ENCODE measurements at places on chromosomes 5 and 9.
A peak's percentile ranks its signal among the peaks of the same experiment; 100 is the strongest.

GRCh38 chr5:39755452-39755851 is 330.7 kb upstream of the DAB2 start:
- DNase-seq, result no peak

DNA sequence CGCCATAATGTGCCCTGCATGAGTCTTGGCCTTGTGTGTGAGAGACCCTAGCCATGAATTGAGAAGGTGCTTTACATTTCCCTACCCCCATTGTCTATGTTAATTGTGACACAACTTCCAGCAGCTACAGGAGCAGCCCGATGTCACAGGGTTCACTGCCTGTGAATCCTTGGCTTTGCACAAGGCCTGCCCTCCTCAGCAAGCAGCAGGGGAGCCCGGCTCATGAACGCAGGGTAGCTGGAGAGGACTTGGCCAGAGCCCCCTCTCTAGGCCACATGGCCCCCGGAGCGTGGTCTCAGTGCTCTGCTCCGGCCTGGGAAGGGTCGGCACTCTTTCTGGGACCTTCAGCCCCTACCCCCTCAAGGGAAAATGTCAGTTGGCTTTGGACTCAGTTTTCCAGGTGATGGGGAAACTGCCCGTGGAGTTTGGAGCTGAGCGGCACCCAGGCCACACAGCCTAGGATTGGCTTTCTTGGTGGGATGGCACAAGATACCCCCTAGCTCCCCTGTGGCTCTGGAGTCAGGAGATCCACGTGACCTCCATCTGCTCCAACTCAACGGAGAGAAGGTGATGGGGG is 160.8 kb downstream of the DAB2IP start:
- DNase-seq, result no peak

- DNase-seq, result no peak
Measured at GRCh38 chr9:93860694-93861658, 94.2 kb downstream of the BARX1 start.

GRCh38 chr5:169494941-169495548 is 88.5 kb upstream of the SPDL1 start:
- no peak for DNase-seq

DNA sequence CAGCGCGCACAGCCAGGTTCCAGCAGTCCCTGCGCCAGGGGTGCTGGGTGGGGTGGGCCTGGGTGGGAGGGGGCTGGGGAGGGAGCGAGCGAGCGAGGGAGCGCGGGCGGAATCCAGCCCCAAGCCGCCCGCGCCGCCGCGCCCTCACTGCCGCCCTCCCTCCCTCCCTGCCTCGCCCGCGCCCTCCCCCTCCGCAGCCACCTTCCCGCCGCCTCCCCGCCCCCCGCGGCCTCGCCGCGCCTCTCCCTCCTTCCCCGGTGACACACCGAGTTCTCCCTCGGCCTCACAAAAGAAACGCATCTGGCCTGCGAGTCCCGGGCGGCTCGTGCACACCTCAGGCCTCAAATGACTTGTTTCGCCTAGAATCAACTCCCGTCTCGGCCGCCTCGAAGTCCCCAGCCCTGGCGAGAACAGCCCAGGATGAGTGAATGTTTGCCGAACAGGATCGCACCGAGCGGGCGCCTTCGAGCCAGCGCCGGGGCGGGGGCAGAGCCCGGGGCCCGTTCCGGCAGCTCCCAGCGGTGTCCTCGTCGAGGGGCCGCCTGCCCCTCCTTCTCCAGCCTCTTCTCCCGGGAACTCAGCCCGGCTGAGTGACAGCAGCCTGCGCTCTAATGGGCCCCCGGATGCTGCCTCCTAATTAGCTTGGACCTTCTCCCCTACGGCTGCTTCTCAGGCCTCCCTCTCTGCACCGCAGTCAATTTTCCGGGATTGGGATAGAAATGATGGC is 371 bp upstream of the PITX1 start:
- DNase-seq, result peak; percentile 63

- no peak for DNase-seq
Measured at GRCh38 chr5:90747693-90748092, 189.1 kb downstream of the ADGRV1 start.

- no peak for DNase-seq
Measured at GRCh38 chr5:14428302-14429081, 153.1 kb upstream of the OTULINL start.

DNA sequence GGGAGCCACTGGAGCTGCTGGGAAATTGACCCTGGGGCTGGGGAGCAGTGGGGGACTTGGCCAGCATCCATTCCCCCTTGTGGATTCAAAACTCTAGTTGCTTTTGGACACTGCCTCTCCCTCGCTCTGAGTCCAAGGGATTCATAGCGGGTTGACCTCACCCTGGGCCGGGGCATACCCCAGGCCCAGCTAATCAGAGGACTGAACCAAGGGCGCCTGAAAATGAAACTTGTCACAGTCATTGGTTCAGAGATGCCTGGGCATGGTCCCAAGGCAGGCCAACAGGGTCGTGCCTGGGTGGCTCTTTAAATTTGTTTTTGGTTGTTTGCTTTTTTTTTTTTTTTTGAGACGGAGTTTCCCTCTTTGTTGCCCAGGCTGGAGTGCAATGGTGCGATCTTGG is 22.6 kb downstream of the STK10 start:
- DNase-seq, result no peak

- DNase-seq, result no peak
Measured at GRCh38 chr5:94700592-94700991, 82.1 kb downstream of the SLF1 start.

GRCh38 chr5:30957591-30957990 is 235.9 kb upstream of the CDH6 start:
- DNase-seq, result no peak

DNA sequence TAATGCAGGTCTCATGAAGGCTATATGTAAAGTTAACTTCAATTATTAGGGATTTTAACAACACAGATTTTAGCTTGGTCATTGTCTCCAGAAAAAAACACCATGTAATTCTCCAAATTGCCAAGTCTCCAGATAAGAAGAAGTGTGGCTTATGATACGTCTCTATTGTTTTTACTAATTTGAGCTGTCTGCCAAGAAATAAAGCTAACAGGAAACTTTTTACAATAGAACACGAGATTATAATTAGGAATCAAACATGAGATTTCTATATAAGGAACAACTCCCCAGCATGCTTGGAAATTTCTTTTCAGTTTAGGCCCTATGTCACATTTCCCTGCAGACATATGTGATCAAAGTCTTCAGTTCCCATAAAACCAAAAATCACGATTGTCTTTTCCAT is 142.7 kb downstream of the MCTP1 start:
- DNase-seq, result no peak

- DNase-seq, result no peak
Measured at GRCh38 chr5:153490118-153491037, at the start of gene GRIA1. TSS of gene GRIA1 (plus strand) at chr5:153490670.

DNA sequence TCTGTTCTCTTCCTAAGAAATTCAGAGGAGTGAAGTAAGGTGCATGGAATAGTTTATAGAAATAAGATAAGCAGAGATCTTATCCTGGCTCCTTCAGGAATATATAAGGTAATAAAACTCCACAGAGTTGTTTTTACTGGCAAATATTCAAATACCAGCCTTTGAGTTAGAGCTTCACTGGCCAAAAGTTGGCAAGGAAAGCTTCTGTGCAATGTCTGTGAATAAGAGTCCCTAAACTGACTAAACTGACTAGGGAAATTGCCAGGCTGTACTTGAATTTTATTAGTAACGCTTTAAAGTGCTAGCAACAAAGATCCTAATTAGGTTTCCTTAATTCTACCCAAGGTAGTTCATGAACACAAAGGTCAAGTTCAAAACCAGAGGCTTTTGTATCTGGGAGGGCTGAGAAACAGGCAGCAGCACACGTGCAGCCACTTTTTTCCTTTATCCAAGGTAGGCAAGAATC is 131.1 kb upstream of the MPDZ start:
- DNase-seq, result no peak

- no peak for DNase-seq
Measured at GRCh38 chr5:145718956-145719355, 116.2 kb downstream of the PRELID2 start.

DNA sequence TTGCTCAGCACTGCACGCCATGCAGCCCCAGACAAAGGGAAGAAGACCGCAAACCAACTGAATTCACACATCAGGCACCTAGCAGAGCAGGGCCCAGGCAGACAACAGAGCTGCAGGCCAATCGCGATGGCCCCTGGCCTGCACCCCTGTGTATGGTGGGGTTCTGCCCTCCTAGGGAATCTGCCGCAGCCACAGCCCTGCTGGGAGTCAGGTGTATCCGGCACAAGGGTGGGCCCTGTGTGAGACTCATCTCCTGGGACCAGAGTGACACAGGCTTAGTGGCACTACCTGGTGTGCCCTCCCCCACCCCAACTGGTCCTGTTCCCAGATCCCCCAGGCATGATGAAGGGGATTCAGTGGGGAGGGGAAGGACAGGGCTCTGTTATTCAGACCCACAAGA is 122.8 kb downstream of the ATPSCKMT start:
- no peak for DNase-seq

GRCh38 chr9:7144265-7145046 is 386.7 kb downstream of the KDM4C start:
- DNase-seq, result no peak

DNA sequence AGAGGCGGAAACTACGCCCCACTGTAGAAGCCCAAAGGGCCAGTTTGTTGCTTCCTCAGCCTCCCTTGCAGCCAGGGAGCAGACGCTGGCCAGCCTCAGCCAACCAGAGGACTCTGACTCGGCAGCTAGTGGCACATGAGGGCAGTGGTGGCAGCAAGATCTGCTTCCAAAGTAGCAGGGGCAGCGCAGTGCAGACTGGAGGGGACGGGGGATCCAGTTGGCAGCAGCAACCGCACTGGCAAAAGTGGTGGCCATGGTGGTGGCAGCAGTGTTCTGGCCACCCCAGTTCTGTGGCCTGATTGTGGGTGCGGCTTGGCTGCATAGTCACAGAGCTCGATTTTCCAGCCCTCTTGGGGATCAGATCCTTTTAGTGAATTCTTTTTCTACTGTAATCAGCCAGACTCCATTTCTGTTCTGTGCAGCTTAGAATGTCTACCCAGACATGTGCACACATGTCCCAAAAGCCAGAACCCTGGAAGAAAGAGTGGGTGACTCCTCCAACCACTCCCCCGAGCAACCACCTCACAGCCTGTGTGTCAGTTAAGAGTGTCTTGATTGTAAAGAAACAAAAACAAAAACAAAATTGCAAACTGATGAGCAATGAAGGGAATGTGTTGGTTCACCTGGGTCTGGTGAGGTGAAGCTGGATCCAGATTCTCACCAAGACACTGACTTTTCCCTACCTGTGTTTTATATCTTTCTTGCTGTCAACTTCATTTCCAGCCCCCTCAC is 11.0 kb upstream of the ZBTB43 start:
- no peak for DNase-seq

DNA sequence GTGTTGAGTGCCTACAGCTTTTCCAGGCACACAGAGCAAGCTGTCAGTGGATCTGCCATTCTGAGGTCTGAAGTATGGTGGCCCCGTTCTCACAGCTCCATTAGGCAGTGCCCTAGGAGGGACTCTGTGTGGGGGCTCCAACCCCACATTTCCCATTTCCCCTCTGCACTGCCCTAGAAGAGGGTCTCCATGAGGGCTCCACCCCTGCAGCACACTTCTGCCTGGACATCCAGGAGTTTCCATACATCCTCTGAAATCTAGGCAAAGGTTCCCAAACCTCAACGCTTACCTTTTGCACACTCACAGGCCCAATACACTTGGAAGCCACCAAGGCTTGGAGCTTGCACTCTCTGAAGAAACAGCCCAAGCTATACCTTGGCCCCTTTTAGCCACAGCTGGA is 131.3 kb downstream of the DEPDC1B start:
- DNase-seq, result no peak

DNA sequence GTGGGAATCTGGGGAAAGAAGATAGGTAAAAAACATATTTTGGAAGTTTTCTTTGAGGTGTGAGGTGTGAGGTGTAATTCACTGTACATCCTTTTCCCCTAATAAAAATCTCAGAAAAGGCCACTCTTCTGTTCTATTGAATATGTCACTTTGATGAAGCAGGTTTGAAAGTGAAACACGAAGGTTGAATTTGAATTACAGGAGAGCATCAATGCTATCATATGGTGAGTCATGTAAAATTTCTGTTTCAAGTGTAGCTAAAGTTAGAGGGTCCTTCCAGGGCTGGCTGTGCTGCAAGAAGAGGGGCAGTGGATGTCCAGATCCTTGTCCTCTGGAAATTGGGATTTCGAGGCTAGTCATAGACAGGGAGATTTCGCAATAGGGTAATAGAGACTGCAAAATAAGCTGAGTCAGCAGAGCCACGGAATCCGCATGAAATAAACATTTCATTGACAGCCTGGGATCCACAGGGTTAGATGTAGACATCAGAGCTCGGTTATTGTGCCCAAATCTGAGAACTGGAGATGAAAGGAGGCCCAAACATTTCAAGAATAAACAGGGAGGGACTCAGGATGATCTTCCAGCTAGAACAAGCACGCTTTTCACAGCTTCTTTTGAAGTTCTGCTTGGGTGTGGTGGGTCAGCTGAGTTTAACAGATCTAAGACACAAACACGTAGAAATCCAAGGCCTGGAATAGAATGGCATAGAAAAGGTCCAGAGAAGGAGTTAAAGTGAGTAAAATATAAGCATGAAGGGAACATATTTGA is 194.4 kb upstream of the CDKN2B start:
- no peak for DNase-seq

GRCh38 chr5:125180231-125180829 is 433.9 kb upstream of the ZNF608 start:
- DNase-seq, result no peak

DNA sequence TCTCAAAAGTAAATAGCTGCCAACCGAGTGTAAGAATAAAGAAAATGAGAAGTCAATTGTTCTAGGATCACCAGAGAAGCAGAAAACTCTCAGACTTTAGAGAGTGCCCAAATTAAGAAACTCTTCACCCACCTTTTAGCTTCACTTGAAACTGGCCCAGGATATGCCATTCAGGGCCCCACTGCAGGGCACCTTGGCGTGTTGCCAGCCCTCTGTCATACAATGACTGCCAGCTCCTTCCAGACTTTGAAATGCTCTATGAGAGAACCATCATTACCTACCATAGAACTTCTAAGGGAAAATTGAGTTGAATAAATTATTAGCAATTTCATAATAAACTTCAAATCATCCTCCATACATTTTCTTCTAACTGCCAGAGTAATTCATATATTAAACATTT is 240.5 kb downstream of the CETN3 start:
- DNase-seq, result no peak

DNA sequence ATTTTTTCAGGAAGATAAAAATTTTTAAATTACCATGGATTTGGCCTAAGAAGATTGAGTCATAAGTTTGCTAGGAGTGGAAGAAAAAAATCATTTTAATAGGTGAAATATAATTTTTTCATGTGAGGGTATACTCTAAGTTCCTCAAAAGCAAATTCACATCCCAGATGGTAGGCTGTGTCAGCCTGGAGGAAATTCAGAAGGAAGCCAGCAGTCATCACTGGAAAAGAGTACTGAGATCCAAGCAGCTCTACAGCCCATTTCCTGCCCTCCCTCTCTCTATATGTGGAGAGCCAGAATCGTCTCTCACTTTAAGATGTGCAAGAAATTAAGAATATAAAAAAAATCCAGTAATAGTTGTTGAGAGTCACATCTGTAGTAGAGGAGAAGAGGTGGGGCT is 126.5 kb upstream of the CDH18 start:
- DNase-seq, result no peak

DNA sequence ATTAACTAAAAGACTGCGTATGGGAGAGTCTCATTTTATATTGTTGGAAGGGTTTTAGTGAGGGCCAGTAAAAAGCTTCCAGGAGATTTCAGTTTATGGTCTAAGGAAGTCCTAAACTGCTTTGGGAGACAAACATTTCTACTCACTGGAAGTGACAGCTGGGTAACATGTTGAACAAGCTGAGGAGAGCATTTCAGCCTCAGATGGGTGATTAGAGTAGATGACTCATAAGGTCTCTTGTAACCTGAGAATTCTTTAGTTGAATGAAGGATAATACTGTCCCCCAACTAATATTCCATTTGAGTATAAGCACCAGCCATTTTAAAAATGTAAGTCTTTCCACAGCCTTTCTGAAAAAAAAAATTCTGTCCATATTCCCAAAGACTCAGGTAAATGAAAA is 218.0 kb upstream of the C9orf72 start:
- DNase-seq, result no peak

All from stimulated activated CD4-positive, alpha-beta T cell treated with anti-CD3 and anti-CD28 coated beads, Interleukin-15, amount 100 ng/mL, for 24 hours (primary cell).